Naive thymus-derived CD8-positive, alpha-beta T cell (primary cell): ENCODE measurements at places on chromosomes 1 and 21. TPM values are rescaled to one million over a fixed set of nuclear protein-coding genes. Genes with fewer than 3 reads are reported as not detected.
A peak's percentile ranks its signal among the peaks of the same experiment; 100 is the strongest.

The LCE1F gene
- not detected for total RNA-seq

The CRP gene
- total RNA-seq: not detected

The FCGR2B gene
- 3.5 TPM for total RNA-seq

The SPRR2F gene
- total RNA-seq: not detected

The FAM72C gene
- not detected for total RNA-seq

The LENEP gene
- total RNA-seq: 0.91 TPM

- no peak overlapping the region for H3K27ac ChIP-seq
- H3K4me1 ChIP-seq: no peaks in the 10 kb centered on the region
- peaks cover 3% of the 10 kb centered on the region for H3K27me3 ChIP-seq
Measured at GRCh38 chr1:224569276-224569675, 46.8 kb upstream of the CNIH3 start.

GRCh38 chr1:151574575-151575529, 34.7 kb downstream of the TUFT1 start:
- DNase-seq: no peak
- no peaks in the 10 kb centered on the region for H3K27me3 ChIP-seq
- H3K27ac ChIP-seq: no peak overlapping the region
- peaks cover 2% of the 10 kb centered on the region for H3K36me3 ChIP-seq

DNA sequence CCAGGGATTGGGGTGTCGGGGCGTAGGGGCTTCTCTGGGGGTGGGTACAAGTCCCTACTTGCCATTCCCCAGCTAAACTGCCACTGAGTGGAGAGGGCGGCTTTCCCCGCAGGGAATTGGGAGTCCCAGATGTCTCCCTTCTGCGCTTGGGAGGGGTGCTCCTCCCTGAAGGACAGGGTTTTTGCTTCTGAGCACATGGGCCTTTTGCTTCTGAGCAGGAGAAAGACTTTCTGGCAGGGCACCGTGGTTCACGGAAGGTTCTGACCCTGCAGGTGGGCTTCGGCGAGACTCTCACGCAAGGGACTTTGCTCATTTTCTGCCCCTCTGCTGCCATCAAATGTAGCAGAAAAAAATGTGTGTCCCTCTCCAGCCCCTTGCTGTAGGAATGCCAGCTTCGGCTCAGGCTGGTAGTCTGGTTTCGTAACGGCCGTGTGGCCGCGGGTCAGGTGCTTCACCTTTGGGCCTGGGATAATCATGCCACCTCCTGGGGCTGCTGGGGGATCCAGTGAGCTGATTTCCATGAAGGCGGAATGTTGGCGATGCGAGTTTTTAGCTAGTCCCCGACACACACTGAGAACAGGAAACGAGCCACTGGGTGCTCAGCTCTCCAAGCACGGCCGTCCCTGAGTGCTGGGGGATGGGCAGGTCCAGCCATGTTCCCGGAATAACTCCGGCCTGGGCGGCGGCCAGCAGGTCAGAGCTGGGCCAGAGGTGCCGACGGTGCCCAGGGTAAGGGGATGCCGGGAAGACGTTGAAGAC, 364.0 kb downstream of the CAMTA1 start:
- no peak overlapping the region for H3K4me3 ChIP-seq
- H3K27me3 ChIP-seq: no peaks in the 10 kb centered on the region
- no peak for DNase-seq
- H3K4me1 ChIP-seq: no peaks in the 10 kb centered on the region
- H3K36me3 ChIP-seq: no peaks in the 10 kb centered on the region

- H3K4me3 ChIP-seq: no peak overlapping the region
- H3K36me3 ChIP-seq: no peaks in the 10 kb centered on the region
- peak overlapping the region; percentile 55 for H3K27ac ChIP-seq
- H3K4me1 ChIP-seq: peaks cover 6% of the 10 kb centered on the region
- H3K27me3 ChIP-seq: peaks cover 2% of the 10 kb centered on the region
- DNase-seq: no peak
Measured at GRCh38 chr1:32695098-32695904, 7.3 kb downstream of the SYNC start.

- no peak overlapping the region for H3K4me3 ChIP-seq
- no peak for DNase-seq
- H3K36me3 ChIP-seq: no peaks in the 10 kb centered on the region
Measured at GRCh38 chr1:38291906-38292521, 245.4 kb upstream of the POU3F1 start.

DNA sequence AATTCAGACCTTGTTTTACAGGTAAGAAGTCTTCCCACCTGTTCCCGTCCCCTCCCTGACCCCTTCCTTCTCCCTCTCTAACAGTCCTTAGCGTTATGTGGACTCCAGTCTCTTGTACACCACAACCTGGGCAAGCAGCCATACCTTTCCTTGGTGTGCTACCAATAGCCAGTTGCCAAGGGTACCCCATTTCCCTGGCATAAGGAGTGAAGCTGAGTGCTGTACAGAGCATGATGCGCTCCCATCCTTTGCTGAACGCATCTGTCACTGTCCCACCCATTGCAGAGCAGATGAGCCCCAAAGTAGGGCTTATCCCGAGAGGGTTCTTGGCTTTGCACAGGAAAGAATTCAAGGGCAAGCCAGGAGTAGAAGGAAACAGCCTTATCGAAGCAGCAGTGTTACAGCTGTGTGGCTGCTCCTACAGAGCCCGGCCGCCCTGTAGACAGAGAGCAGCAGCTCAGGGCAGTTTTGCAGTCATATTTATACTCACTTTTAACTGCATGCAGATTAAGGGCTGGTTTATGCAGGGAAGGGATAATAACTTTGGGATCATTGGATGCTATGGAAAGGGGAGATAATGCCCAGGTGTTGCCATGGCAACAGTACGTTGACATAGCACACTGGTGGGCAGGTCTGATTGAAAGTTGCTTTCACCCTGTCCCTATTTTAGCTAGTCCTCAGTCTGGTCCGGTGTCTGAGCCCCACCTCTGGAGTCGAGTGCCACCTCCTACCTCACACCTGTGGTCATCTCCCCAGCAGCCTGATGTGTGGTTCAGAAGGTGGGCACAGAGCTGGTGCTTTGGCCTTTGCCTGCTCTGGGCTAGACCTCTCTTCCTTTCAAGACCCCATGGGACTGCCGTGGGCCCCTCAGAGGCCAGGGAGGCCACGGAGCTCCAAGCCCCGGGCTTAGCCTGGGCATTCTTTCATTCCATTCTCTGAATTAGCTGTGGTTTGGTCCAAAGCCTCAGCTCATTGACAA, 5.1 kb downstream of the FHAD1 start:
- H3K4me1 ChIP-seq: peaks cover 15% of the 10 kb centered on the region
- no peaks in the 10 kb centered on the region for H3K36me3 ChIP-seq
- H3K27me3 ChIP-seq: peaks cover 10% of the 10 kb centered on the region
- H3K27ac ChIP-seq: no peak overlapping the region
- no peak overlapping the region for H3K4me3 ChIP-seq

- no peaks in the 10 kb centered on the region for H3K36me3 ChIP-seq
- H3K4me3 ChIP-seq: peak overlapping the region; percentile 44
- peaks cover 40% of the 10 kb centered on the region for H3K4me1 ChIP-seq
- no peak for DNase-seq
- H3K27ac ChIP-seq: peak overlapping the region; percentile 70
Measured at GRCh38 chr1:246782120-246782900, 58.1 kb downstream of the SCCPDH start.

- no peak for DNase-seq
- H3K4me3 ChIP-seq: no peak overlapping the region
- no peaks in the 10 kb centered on the region for H3K4me1 ChIP-seq
- no peaks in the 10 kb centered on the region for H3K36me3 ChIP-seq
- no peak overlapping the region for H3K27ac ChIP-seq
Measured at GRCh38 chr21:16421007-16421406, 691.2 kb downstream of the USP25 start.

DNA sequence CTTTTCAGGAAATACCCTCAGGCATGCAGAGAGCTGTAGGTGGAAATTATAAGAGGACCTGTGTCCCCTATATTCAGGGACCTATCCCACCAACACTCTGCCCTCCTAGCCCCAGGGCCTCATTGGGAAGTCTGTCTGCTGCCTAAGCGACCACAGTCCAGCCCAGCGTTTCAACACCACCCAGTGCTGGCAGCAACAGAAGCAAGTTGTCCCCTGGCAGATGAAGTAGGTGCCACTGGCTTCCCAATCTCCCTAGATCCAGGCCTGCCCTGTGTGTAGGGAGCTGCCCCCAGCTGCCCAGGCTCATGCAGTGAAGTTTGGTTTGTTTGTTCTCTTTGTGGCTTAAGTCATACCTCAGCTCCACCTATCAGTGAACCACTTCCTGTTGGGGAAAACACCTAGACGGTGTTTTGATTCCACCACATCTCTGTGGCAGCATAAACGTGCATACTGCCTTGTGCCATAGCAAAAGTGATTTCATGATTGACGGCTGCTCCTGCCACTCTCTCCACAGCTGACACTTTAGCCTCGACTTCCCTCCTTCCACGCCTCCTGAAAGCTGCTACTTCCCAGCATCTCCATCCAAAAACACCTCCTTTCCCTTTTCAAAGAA, 8.1 kb upstream of the LEFTY1 start:
- peak; percentile 90 for DNase-seq
- H3K36me3 ChIP-seq: no peaks in the 10 kb centered on the region
- no peaks in the 10 kb centered on the region for H3K27me3 ChIP-seq
- peak overlapping the region; percentile 89 for H3K4me3 ChIP-seq
- H3K4me1 ChIP-seq: peaks cover 64% of the 10 kb centered on the region

DNA sequence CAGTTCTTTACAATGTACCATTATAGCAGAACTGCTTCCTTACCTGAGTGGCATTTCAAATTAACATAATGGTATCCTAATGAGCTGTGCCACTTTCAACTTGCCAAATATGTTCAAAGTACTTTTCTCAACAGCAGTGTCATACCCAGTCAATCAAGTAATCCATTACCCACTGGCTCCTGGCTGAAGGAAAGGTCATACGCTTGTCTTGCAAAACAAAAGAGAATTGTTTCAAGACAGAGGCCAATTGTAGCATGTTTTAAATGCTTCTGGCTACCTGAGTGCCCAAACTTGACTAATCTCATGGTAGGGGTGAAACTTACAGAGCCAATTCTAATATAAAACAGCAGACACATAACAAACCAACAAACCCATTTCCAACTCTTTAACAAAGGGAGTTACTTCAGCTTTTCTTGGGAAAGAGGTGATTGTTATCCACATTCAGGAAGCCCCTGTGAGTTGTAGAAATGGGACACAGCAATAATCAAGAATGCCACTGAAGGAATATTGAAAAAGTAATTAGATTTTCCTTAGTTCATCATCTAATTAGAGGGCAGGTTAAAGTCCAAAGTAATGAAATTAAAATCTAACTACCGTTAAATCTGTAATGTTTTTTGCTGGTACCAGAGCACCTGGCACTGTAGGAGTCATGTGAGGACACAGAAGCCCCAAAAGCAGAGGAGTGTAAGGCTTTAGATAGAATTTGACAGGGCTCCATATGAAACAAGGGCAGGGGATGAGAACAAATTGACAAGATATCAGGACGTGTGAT, 241.9 kb downstream of the RWDD3 start:
- DNase-seq: no peak
- H3K4me3 ChIP-seq: no peak overlapping the region
- H3K4me1 ChIP-seq: no peaks in the 10 kb centered on the region
- H3K36me3 ChIP-seq: peaks cover 2% of the 10 kb centered on the region
